ENCODE measurements at places on chromosomes 1 and 21. TPM values are rescaled to one million over a fixed set of nuclear protein-coding genes. Genes with fewer than 3 reads are reported as not detected.

The CFHR2 gene
- not detected for total RNA-seq

DNA sequence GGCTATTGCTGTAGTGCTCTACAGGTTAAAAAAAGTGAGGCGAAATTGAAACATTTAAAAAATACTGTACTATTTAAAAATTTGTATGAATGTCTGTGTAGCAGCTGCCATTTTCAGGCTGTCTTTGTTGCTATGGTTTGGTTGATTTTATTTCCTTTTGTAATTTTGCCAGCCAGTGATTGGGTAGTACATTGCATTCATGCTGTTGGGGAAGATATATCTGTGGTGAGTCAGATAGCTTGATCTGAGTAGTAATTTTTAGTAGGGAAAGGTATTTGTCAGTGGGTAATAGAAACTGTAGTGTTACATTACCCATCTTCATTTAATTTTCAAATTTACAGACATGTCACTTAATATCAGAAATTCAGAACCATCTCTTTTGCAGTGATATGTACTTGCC, 15.0 kb downstream of the NFIA start:
- H3K4me1 ChIP-seq, result peaks cover 8% of the 10 kb centered on the region
- H3K4me3 ChIP-seq, result no peak overlapping the region
- no peak for DNase-seq
- H3K27me3 ChIP-seq, result no peaks in the 10 kb centered on the region

The RPTN gene
- not detected for total RNA-seq

- H3K27ac ChIP-seq, result no peak overlapping the region
- no peak overlapping the region for H3K4me3 ChIP-seq
- H3K27me3 ChIP-seq, result peaks cover 5% of the 10 kb centered on the region
- no peaks in the 10 kb centered on the region for H3K4me1 ChIP-seq
- no peaks in the 10 kb centered on the region for H3K36me3 ChIP-seq
These were observed 8.6 kb upstream of the FOXE3 start for GRCh38 chr1:47407481-47407880.

GRCh38 chr1:32464191-32464715, 619 bp upstream of the ZBTB8B start:
- DNase-seq, result no peak
- peaks cover 2% of the 10 kb centered on the region for H3K36me3 ChIP-seq
- H3K27me3 ChIP-seq, result peaks cover 33% of the 10 kb centered on the region
- peaks cover 13% of the 10 kb centered on the region for H3K4me1 ChIP-seq
- no peak overlapping the region for H3K27ac ChIP-seq

DNA sequence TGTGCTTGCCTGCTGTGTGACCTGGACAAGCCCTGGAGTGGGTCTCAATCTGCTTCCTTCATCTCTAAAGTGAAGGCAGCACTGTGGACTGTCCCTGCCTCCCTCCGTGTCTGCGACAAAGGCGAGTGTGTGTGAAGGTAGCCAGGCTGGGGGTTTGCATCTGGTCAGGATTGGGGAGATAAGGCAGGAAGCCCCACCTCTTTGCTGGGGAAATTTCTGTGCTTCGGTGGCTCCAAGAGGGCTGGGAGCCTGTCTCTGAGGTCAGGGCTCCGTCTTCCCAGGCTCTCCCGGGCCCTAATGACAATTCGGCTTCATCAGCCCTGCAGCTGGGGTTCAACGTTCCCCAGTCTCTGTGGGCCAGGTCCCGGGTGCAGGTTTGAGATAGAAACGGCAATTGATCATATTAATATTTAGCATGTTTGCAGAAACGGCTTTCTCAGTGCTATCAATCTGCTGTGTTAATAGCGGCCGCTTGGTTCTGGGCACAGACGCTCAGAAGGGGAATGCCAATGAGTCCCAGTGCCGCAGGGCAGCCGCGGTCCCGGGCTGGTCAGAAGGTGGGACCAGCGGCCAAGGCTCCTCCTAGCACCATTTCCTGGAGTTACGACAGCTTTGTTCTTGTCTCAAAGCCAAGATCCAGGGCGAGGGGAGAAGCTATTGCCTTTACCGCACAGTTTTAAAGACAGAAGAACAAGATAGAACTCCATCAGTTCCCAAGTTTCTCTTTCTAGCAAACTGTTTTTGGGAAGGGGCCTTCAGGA, 105.7 kb downstream of the PRDM16 start:
- no peak for DNase-seq
- peaks cover 36% of the 10 kb centered on the region for H3K27me3 ChIP-seq
- H3K27ac ChIP-seq, result no peak overlapping the region
- no peaks in the 10 kb centered on the region for H3K4me1 ChIP-seq

DNA sequence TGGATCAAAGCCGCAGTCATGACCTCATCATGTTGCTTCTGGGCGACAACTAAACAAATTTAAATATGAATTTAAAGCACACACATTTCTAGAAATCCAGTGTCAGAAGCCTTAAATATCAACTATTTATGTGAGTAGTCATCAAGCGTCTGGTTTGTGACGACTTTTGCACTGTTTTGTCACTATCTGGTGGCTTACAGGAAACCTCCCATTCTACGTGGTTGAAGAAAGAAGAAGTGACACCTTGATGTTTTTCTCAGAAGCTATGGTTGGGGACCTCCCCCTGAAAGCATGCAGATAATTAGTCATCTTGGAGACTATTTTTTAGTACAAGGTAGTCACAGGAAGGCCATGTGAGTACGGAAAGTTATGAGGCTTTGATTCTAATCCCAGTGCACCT, 58.5 kb downstream of the TENT5C start:
- H3K4me1 ChIP-seq, result peaks cover 71% of the 10 kb centered on the region
- H3K36me3 ChIP-seq, result peaks cover 8% of the 10 kb centered on the region
- H3K27ac ChIP-seq, result peak overlapping the region; percentile 71
- peaks cover 6% of the 10 kb centered on the region for H3K27me3 ChIP-seq
- no peak overlapping the region for H3K4me3 ChIP-seq

GRCh38 chr1:101253976-101254674, 17.3 kb downstream of the S1PR1 start:
- H3K4me3 ChIP-seq, result no peak overlapping the region
- no peaks in the 10 kb centered on the region for H3K36me3 ChIP-seq
- no peak for DNase-seq

The OR2L3 gene
- not detected for total RNA-seq

DNA sequence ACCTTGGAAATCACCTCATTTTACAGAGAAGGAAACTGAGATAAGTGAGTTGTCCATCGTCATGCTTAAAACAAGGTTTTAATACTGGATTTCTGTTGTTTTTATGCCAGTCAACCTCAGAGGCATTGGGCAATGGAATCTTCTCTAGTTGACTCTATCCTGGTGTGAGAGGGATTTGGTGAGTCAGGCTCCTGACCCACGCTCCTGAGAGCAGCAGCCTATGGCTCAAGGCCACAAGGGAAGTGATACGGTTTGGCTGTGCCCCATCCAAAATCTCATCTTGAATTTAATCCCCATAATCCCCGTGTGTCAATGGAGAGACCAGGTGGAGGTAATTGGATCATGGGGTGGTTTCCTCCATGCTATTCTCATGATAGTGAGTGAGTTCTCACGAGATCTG, 90.1 kb downstream of the TLR5 start:
- no peak overlapping the region for H3K4me3 ChIP-seq
- no peaks in the 10 kb centered on the region for H3K36me3 ChIP-seq
- H3K27me3 ChIP-seq, result no peaks in the 10 kb centered on the region
- no peaks in the 10 kb centered on the region for H3K4me1 ChIP-seq
- no peak for DNase-seq
- no peak overlapping the region for H3K27ac ChIP-seq

The MCOLN3 gene
- total RNA-seq, result 0.30 TPM

- H3K4me3 ChIP-seq, result no peak overlapping the region
- no peak for DNase-seq
- H3K27ac ChIP-seq, result no peak overlapping the region
- peaks cover 2% of the 10 kb centered on the region for H3K27me3 ChIP-seq
These were observed 151.4 kb downstream of the PTGER3 start for GRCh38 chr1:70896224-70896623.

DNA sequence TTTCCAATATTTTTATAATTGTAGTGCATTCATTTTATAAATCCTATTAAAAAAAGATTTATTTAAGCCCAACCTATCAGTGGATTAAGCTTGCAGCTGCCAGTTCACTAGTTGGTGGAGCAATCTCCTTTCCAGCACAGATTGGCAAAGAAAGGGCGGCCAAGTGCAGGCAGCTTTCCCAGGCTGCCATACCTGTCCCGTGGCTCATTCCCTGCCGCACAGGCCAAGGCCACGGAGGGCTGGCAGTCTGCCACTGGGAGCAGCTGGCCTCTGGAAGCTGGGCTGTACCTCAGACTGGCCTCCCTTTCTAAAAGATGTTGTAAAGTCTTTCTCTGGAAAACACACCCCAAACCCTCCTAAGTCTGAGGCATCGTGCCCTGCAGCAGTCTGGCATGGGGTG, 74.2 kb downstream of the SIM2 start:
- no peak overlapping the region for H3K27ac ChIP-seq
- H3K27me3 ChIP-seq, result no peaks in the 10 kb centered on the region
- DNase-seq, result no peak
- H3K4me3 ChIP-seq, result no peak overlapping the region
- no peaks in the 10 kb centered on the region for H3K36me3 ChIP-seq

The TMOD4 gene
- total RNA-seq, result 0.98 TPM

DNA sequence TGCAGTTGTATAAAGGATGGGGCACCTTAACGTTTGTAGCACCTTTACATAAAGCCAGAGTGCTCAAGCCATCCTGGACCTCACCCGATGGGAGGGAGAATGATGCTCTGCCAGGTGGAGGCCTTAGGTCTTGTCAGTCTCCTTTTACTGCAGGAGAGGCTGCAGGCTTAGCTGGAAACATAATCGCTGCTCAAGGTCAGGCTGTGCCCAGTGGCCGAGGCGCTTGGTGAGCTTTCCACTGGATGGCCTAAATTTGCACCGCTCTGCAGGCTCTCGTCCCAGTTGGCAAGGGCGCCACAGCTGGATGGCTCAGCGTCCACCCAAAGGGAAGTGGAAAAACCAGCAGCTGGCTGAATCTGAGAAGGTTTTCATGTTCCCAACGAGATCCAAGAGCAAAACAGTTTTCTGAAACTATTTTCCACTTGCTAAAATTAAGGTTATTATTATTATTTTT, 438.9 kb downstream of the CAMTA1 start:
- peaks cover 8% of the 10 kb centered on the region for H3K27me3 ChIP-seq
- no peak overlapping the region for H3K4me3 ChIP-seq
- H3K36me3 ChIP-seq, result no peaks in the 10 kb centered on the region
- DNase-seq, result no peak
- no peaks in the 10 kb centered on the region for H3K4me1 ChIP-seq
- H3K27ac ChIP-seq, result no peak overlapping the region

- H3K4me3 ChIP-seq, result no peak overlapping the region
- H3K27ac ChIP-seq, result no peak overlapping the region
- no peaks in the 10 kb centered on the region for H3K4me1 ChIP-seq
- H3K36me3 ChIP-seq, result peaks cover 20% of the 10 kb centered on the region
- no peaks in the 10 kb centered on the region for H3K27me3 ChIP-seq
These were observed 13.6 kb downstream of the OXCT2 start for GRCh38 chr1:39757501-39757900.

GRCh38 chr21:17758683-17759082, 60.5 kb downstream of the C21orf91 start:
- DNase-seq, result no peak
- no peaks in the 10 kb centered on the region for H3K27me3 ChIP-seq
- no peak overlapping the region for H3K4me3 ChIP-seq
- no peaks in the 10 kb centered on the region for H3K36me3 ChIP-seq
- no peak overlapping the region for H3K27ac ChIP-seq
- peaks cover 1% of the 10 kb centered on the region for H3K4me1 ChIP-seq

The C1orf87 gene
- not detected for total RNA-seq

DNA sequence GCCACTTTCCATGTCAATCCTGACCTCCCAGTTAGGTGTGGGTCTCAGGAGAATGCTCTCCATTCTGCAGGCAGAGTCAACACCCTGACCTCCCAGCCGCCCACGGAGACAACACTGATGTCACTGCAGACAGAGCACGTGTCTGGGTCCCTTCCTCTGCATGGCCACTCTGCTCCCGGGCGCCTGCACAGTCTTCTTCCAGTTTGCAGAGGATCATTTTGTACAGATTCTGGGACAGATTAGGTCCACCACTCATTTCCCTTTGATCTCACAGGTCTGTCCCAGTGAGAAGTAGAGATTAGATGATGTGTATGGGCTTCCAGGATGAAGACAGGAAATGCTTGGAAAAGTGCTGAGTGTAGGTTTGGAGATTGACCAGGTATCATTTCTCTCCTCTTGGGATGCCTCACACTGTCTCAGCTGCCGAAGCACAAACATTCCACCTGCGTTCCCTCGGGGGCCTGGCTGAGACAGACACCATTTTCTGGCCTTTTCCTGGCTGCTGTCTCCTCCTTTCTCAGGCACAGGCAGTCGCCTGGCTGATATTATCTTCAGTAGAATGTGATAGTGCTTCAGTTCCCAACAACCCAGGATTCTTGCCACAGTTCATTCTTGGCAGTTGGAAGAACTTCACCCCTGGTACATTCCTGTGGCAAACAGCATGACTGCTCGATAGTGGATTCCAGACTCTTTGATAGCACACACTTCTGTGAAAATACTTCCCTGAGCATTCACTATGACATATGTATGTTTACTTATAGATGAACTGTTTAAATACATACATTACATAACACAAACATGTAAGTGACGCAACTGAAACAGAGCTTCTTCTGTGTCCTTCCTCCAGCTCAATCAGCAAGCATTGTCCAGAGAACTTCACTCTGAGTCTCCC, 7.9 kb downstream of the MYBPHL start:
- H3K36me3 ChIP-seq, result no peaks in the 10 kb centered on the region
- H3K27ac ChIP-seq, result no peak overlapping the region
- no peaks in the 10 kb centered on the region for H3K4me1 ChIP-seq
- H3K4me3 ChIP-seq, result no peak overlapping the region
- peaks cover 10% of the 10 kb centered on the region for H3K27me3 ChIP-seq
- DNase-seq, result no peak

- no peak overlapping the region for H3K27ac ChIP-seq
- H3K36me3 ChIP-seq, result no peaks in the 10 kb centered on the region
- peaks cover 25% of the 10 kb centered on the region for H3K27me3 ChIP-seq
These were observed 9.2 kb downstream of the RAP1GAP start for GRCh38 chr1:21659924-21660326.

The TMPRSS15 gene
- total RNA-seq, result not detected

- peaks cover 79% of the 10 kb centered on the region for H3K4me1 ChIP-seq
- peak overlapping the region; percentile 1 for H3K4me3 ChIP-seq
- peak overlapping the region; percentile 93 for H3K27ac ChIP-seq
- no peaks in the 10 kb centered on the region for H3K36me3 ChIP-seq
These were observed 53.1 kb downstream of the VANGL2 start for GRCh38 chr1:160453443-160453842.

DNA sequence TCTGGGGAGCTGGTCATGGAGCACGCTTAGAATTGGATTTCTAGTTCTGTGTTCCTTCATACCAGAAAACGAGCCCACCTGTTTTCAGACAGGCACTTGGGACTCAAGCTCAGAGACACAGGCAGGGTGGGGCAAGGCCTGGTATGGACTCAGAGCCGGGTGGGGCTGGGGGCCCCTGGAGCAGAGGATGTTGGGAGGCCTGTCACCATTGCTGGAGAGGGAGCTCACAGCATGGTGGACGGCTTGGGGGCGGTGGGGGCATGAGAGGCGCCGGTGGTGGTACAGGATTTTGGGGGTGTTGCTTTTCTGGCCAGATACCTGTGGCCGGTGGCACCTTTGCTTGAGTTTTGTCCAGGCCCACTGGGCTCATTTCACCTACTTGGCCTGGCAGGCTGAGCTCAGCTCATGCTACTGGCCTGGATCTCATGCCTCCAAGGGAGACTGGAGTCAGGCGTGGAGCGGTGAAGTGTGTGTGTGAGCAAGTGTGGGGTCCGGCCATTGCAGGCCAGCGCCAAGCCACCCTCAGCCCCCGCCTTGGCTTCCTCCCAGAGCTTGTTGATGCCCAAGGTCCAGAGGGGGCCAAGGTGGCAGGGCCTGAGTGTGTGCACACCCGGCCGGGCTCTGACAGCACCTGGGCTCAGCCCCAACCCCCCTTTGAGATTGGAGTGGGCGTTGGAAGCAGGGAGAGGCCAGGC, 8.7 kb downstream of the SLX9 start:
- H3K27me3 ChIP-seq, result no peaks in the 10 kb centered on the region
- no peak overlapping the region for H3K4me3 ChIP-seq
- peaks cover 15% of the 10 kb centered on the region for H3K36me3 ChIP-seq
- no peak overlapping the region for H3K27ac ChIP-seq
- peaks cover 17% of the 10 kb centered on the region for H3K4me1 ChIP-seq
